Stimulated activated CD8-positive, alpha-beta memory T cell treated with anti-CD3 and anti-CD28 coated beads, Interleukin-7, amount 100 ng/mL, for 4 hours (primary cell): ENCODE measurements at places on chromosomes 6 and 20.

- DNase-seq = no peak
These were observed 75.7 kb upstream of the CLDN20 start for GRCh38 chr6:155187994-155188706.

- no peak for DNase-seq
These were observed 14.6 kb downstream of the TJAP1 start for GRCh38 chr6:43491750-43492661.

- DNase-seq = no peak
These were observed 355.0 kb upstream of the MAP3K7 start for GRCh38 chr6:90941885-90942284.

- DNase-seq = no peak
These were observed 270.6 kb downstream of the PRL start for GRCh38 chr6:22026164-22026678.

DNA sequence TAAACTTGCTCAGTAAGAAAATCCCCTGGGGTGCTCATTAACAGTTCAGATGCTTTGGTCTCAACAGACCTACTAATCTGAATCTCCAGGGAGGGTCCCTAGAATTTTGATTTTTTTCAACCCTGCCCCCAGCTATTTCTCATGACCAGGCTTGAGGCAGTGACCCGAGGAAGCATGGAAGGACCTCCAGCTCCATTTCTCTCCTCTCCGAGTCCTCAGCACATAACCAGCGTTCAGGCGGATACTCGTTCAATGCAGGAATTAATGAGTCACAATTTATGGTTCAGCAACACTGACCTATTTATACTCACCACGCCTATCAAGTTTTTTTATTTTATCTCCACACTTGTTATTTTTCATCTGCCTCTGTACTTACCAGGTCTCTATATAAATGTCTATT lies 369.2 kb upstream of the CDH4 start:
- no peak for DNase-seq

- no peak for DNase-seq
These were observed 42.4 kb downstream of the PLAGL2 start for GRCh38 chr20:32164984-32165735.

DNA sequence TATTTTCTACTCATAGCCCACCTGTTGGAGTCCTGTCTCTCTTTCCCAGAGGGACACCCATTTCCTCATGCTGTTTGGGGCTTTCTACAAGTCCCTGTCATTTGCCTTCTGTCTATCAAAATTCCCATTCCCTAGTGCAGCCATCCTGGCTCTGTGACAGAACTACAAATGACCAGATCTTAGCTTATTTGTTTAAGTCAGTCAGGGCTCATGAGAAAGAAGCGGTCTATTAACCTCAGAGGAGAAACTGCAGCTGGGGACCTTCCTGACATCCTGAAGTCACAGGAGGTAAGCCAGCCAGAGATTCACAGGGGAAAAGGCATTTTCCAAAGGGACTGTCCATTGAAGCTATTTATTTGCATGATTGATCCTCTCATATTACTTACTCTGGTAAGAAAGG lies 1.7 kb upstream of the COL9A1 start:
- no peak for DNase-seq

GRCh38 chr20:49245921-49246740 lies 26.9 kb downstream of the DDX27 start:
- no peak for DNase-seq

DNA sequence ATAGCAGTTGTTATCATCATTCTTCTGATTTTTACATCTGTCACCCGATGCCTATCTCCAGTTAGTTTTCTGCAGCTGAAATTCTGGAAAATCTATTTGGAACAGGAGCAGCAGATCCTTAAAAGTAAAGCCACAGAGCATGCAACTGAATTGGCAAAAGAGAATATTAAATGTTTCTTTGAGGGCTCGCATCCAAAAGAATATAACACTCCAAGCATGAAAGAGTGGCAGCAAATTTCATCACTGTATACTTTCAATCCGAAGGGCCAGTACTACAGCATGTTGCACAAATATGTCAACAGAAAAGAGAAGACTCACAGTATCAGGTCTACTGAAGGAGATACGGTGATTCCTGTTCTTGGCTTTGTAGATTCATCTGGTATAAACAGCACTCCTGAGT lies 2.1 kb downstream of the CALHM6 start:
- DNase-seq = no peak

DNA sequence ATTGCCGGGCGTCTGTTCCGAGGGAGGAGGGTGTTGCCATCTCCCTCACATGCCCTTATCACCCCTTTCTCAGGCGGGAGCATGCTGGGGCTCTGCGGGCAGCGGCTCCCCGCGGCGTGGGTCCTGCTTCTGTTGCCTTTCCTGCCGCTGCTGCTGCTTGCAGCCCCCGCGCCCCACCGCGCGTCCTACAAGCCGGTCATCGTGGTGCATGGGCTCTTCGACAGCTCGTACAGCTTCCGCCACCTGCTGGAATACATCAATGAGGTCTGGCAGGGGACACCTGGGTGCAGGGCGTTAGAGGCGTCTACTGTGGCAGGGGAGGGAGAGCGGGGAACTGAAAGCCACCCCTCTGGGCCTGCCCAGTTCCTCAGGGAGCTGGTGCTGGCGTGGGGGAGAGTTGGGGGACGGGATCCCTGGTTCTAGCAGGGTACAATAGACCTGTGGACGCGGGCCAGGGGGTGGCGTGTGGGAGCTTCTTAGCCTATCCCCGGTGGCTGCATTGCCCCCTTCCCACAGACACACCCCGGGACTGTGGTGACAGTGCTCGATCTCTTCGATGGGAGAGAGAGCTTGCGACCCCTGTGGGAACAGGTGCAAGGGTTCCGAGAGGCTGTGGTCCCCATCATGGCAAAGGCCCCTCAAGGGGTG lies 697 bp downstream of the PPT2 start:
- DNase-seq = peak; percentile 53

DNA sequence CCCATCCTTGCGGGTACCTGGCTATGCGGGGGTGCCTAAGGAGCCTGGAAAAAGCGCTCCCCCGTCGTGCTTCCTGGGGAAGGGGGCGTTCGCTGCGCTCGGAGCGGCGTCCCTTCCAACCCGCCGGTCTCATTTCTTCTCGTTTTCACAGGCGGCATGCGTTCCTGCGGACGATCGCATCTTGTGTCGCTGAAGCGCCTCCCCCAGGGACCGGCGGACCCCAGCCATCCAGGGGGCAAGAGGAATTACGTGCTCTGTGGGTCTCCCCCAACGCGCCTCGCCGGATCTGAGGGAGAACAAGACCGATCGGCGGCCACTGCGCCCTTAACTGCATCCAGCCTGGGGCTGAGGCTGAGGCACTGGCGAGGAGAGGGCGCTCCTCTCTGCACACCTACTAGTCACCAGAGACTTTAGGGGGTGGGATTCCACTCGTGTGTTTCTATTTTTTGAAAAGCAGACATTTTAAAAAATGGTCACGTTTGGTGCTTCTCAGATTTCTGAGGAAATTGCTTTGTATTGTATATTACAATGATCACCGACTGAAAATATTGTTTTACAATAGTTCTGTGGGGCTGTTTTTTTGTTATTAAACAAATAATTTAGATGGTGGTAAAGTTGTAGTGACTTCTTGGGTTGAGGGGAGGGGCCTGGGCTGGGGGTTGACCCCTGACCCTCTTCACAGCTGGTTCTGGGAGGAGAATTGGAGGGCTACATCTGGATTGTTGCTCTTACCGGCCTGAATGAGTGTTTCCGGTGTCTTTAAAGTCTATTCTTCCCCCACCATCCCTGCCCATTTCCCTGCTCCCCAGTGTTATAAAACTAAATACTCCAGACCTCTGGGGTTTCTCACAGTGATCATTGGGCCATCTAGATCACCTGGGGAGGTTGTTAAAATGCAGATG lies 1.1 kb downstream of the ID1 start:
- DNase-seq = no peak

GRCh38 chr6:38370653-38371601 lies 268.8 kb downstream of the BTBD9 start:
- no peak for DNase-seq

DNA sequence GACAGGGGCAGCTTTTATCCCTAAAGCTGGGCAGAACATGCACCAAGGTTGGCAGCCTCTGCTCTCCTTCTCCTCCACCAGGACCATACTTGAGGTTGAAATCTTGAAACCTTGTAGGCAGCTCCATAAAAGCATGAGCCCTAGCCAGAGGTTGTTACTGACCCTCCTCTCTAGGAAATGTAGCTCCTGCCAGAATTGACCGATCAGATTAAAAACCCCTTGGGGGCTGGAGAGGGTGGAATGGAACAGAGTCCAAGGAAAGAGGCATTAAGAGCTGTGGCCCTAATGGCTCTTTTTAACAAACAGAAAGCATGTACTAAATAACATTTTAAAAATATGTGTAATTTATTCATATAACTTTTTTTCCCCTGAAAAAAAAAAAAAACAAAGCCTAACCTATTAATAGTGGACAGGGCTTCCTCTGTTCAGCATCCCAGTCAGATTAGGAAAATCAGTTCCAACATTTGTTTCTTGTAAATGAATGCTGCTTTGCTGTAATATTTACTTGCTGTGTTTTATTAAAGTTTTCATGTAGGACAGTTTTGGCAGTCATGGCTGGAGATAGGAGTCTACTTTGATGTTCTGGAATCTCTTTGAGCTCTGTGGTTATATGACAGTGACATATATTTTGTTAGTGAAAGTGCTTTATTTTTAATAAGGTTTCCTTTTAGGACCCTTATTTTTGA lies 41.3 kb downstream of the MTHFD1L start:
- DNase-seq = no peak

- peak; percentile 12 for DNase-seq
These were observed 12.5 kb downstream of the ITPR3 start for GRCh38 chr6:33633462-33634158.

DNA sequence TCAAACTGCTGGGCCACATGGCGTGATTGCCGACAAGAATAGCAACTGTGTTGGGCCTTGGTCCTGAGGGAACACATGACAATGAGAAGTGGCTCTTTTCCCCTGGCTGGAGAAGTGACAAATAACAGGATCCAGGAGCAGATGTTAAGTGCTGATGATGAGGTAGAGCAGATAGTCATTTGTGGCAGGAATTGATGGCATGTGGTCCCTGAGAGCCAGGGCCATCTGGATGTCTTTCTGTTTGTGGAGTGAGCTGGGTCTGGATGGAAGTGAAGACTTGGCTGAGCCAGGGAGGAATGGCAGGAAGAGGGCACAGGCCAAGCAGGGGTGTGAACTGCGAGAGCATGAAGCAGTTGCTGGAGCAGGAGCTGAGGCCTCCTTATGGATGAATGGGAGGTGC lies 67.8 kb downstream of the SCAND1 start:
- DNase-seq = no peak

DNA sequence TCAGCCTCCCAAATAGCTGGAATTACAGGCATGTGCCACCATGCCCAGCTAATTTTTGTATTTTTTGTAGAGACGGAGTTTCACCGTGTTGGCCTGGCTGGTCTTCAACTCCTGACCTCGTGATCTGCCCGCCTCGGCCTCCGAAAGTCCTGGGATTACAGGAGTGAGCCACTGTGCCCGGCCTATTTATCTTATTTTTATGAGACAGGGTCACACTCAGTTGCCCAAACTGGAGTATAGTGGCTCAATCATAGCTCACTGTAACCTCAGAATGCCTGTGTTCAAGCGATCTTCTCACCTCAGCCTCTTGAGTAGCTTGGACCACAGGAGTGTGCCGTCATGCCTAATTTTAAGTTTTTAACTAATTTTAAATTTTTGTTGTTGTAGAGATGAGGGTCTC lies 114.4 kb downstream of the JARID2 start:
- no peak for DNase-seq

DNA sequence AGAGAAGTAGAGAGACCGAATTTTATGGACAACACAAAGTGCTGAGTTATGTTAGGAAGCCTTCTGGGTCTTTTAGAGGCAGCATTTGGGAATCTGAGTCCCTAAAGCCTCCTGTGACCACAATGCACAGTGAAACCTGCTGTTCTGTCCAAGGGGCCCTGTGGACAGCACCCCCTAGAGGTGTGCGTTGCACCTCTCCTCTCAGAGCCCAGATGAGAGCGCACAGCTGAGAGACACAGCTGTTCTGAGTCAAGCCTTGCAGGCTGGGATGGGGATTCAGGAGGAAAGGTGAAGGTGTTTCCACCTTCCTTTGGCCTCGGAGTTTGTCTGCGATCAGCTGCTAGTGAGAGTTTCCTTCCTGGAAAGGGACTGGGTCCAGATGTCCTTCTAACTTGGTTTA lies 13.0 kb downstream of the PCK1 start:
- DNase-seq = no peak

- peak; percentile 35 for DNase-seq
These were observed 58.0 kb downstream of the SULF2 start for GRCh38 chr20:47727170-47727880.

- no peak for DNase-seq
These were observed 17.2 kb downstream of the ZSCAN23 start for GRCh38 chr6:28425944-28426541.

GRCh38 chr20:10705801-10706459 lies 32.1 kb upstream of the JAG1 start:
- DNase-seq = no peak

DNA sequence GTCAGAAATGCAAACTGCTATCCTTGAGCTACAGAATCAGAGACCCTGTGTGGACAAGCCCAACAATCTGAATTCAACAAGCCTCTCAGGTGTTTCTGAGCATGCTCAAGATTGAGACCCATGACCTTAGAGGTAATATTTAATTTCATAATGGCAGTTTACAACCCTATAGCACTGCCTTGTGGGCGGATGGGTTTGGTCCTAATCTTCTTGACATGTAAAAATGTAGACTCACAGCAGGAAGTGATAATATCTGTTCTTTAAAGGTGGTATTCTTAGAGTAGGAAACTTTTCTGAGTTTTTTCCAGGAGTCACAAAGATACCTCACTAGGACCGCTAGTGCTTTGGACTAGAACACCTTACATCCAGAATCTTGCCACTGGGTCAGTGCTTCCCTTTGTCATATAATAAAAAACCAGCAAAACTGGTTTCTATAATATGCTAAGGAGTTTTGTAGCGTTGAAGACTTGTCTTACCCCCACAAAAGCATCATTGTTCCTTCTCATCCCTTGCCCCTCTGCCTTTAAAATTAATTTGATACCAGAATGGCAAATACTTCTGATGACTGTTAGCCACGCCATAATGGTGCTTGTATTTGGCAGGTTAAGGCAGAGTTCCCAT lies 52.6 kb downstream of the E2F3 start:
- DNase-seq = peak; percentile 6

GRCh38 chr6:136347847-136348246 lies 58.2 kb upstream of the BCLAF1 start:
- no peak for DNase-seq

DNA sequence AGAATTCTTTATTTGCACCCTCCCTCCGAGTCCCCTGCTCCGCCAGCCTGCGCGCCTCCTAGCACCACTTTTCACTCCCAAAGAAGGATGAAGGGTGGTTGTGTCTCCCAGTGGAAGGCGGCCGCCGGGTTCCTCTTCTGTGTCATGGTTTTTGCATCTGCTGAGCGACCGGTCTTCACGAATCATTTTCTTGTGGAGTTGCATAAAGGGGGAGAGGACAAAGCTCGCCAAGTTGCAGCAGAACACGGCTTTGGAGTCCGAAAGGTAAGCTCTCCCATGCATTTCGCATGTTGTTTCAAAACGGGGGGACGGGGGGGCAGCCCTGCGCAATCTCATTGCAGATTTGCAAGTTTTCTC lies 357 bp downstream of the PCSK2 start:
- no peak for DNase-seq
